ENCODE measurements at places on chromosomes 3 and 15. TPM values are rescaled to one million over a fixed set of nuclear protein-coding genes. Genes with fewer than 3 reads are reported as not detected.

The AQP9 gene
- total RNA-seq = not detected

The LIPC gene
- total RNA-seq = 1.6 TPM

The CD200 gene
- total RNA-seq = 0.15 TPM

The CAPN3 gene
- total RNA-seq = not detected

The TNFAIP8L3 gene
- 1.3 TPM for total RNA-seq

The CPNE4 gene
- 0.32 TPM for total RNA-seq

The IDH2 gene
- 78.0 TPM for total RNA-seq

The SATB1 gene
- total RNA-seq = 0.89 TPM

The FBXO40 gene
- total RNA-seq = not detected

The TPRG1 gene
- total RNA-seq = 0.42 TPM

The NDUFB5 gene
- 237 TPM for total RNA-seq

The ACTRT3 gene
- 1.7 TPM for total RNA-seq

The LYSMD2 gene
- total RNA-seq = 19.8 TPM

The SNX22 gene
- 0.20 TPM for total RNA-seq

The DNAH12 gene
- 0.47 TPM for total RNA-seq

The CCR3 gene
- 0.20 TPM for total RNA-seq

The TRH gene
- total RNA-seq = not detected

The VEPH1 gene
- 54.4 TPM for total RNA-seq

The BLM gene
- 7.7 TPM for total RNA-seq

The NEDD4 gene
- total RNA-seq = 23.0 TPM

The UROC1 gene
- not detected for total RNA-seq

The NOX5 gene
- total RNA-seq = 1.1 TPM

The GOLGA8M gene
- not detected for total RNA-seq

The CDAN1 gene
- 8.5 TPM for total RNA-seq

Measured in M059J (cell line).